ENCODE measurements at places on chromosomes 5 and 9.

DNA sequence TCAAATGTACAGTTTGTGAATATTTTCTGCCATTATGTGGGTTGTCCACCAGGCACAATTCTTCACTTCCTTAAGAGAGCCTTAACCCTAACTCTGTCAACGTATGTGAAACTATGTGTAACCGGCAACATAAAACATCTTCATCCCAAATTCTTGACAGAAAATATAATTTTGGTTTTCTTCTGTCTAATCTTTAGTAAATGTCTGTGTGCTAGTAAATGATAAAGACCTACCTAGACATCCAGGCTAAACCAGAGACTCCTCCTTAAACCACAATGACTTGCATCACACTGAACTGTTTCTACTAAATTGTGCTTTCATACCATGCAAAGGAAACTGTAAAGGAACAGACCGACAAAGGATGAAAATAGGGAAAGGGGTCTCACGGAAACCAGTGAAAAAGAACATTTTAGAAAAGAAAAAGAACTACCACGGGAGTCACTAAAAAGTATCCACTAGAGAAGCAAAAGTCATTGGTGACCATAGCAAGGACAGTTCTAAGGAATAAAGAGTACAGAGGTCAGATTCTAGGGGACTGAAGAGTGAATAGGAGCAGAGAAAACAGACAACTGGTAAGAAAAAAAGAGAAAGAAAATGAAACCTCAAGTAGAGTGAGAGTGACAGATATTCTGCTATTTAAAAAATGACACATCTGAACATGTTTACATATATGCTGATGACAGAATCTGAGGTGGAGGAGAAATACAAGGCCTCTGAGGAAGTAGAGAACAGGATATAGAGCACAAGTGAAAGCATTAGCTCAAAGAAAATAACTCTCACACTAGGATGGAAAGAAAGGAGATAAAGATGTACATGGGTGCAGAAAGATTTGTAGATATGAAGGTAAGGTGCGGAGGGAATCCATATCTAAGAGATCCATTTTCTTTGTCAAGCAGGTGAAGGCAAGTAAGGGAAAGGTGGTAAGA lies 49.4 kb downstream of the FNIP1 start:
- DNase-seq = no peak

DNA sequence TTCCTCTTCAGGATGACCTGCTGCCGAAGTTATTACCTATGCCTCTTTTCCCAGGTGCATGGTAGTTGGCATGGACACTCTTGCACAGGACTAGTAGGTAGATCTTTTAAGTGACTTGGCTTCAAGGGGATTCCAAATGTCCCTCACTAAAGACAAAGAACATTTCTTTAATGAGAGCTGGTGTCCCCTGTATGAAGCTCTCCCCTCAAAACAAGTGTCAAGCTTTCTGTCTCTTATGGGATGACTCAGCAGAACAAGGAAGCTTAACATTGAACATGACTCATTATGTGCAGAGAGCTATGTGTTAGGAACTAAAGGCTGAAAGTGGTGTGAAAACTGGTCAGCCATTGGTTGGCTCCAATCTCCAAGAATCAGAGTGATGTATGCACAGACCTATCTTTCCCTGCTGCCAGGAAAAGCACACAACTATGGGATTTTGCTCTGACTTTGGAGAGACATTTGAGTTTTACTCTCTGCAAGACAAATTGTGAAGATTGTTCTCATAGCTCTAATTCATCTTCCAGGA lies 120.5 kb downstream of the PRDM6 start:
- DNase-seq = no peak

GRCh38 chr5:138273834-138274188 lies 610 bp downstream of the GFRA3 start:
- no peak for DNase-seq

DNA sequence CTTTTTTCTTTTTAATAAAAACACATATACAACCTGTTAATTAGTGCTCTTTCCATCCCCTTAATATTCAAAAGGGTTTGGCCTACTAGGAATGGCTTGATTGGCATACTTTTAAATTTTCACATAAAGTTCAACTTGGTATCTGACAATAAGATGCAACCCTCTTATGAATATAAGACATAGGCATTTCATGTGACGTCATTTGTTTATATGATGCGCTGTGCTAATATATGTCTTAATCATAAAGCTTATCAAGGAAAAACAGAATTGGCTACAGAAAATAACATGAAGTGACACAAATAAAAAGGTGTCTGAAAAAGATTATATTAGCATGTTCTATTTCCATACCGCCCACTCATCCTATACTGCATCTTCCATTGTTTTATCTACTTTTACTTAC lies 1642.4 kb downstream of the EFNA5 start:
- DNase-seq = no peak

DNA sequence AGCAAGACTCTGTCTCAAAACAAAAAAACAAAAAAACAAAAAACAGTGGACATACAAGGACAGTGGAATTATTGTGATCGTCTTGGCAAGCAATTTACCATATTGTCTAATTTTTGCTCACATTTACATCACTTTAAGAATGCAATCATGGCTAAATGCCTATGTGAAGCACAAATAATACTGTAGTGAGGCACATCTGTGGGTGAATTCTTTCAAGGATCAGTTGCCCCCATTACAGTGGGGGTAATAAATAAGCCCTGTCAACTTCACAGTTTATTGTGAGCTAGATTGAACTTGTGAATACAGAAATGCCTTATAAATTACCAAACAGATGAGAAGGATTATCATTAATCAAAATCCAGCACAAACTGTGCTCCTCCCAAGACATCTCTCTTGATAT lies 150.2 kb upstream of the PAPPA start:
- DNase-seq = no peak

DNA sequence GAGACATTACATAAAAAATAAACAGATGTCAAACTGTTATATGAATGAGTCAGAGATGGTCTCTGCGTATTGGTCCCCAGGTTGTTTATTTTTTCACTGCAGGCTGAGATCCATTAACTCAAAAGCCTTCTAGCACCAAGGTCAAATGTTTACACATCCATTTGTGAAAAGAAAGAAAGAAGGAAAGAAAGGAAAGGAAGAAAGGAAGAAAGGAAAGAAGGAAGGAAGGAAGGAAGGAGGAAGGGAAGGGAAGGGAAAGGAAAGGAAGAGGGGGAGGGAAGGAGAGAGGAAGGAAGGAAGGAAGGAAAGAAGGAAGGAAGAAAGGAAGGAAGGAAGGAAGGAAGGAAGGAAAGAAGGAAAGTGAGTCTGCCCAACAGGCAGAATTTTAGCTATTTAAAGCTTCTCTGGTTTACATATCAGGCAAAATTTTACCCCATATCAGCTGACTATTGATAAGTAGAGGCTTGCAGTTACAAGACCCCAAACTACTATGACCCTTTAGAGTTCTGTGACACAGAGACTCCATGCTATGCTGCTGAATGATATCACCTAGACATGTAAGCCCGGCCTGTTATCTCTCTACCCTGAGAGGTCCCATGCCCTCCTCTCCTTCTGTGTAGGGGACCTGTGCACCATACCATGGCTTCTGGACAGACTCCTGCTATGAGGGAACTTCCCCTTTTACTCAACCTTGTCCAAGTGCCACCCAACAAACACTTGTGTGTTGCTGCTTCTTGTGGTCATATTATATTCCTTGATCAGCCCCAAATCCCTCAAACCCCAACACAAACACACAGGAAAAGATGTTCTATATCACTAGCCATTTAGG lies 59.0 kb downstream of the DRD1 start:
- no peak for DNase-seq

DNA sequence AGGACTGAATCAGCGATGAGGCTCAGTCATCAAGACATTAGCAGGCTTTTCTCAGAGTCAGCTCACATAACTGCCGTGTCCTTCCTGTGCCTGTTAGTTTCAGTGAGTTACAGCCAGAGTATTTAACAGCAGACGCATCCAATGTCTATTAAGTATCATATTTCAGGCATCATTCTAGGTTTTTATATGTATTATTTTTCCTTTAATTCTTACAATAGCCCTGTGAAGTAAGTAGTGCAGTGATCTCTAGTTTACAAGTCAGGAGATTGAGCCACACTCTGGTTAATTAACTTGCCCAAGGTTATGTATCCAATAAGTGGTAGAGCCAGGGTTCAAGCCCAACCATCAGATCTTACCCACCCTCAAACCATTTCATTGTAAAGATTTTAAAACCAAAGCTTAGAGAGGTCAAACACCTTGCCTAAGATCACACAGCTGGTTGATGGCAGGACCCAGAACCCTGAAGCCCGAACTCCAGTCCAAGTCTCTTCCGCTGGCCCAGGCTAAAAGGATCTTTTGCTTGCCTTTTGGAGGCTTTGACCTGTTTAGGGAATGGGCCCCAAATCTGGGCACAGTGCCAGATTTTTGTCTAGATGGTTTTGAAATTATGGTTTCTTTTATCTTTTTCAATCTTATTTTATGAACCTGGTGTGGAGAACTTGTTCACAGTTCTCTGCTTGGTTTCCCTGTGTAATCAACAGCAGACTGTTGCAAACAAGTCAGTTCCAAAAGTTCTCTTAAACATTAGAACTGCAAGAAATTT lies 261.2 kb upstream of the CLINT1 start:
- DNase-seq = no peak

GRCh38 chr9:86445671-86446070 lies 91.5 kb upstream of the TUT7 start:
- no peak for DNase-seq

DNA sequence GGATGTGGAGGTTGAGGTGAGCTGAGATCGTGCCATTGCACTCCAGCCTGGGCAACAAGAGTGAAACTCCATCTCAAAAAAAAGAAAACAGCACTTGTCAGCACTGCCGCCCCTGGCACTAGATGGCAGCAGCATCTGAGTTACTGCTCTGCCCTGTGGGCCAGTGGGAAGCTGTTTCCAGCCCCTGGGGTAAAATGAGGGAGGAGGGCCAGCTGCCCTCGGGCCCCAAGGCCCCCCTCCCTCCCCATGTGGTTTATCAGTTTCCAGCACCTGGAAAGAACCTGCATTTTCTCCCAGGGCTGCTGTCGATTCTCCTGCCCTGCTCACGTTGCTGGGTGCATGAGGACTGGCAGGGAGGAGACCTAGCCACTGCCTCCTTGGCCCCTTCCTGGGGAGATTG lies 13.2 kb upstream of the CEL start:
- no peak for DNase-seq

GRCh38 chr5:176856746-176857145 lies 42.4 kb downstream of the HK3 start:
- DNase-seq = no peak

GRCh38 chr9:136543280-136543679 lies 2.6 kb downstream of the NOTCH1 start:
- no peak for DNase-seq

DNA sequence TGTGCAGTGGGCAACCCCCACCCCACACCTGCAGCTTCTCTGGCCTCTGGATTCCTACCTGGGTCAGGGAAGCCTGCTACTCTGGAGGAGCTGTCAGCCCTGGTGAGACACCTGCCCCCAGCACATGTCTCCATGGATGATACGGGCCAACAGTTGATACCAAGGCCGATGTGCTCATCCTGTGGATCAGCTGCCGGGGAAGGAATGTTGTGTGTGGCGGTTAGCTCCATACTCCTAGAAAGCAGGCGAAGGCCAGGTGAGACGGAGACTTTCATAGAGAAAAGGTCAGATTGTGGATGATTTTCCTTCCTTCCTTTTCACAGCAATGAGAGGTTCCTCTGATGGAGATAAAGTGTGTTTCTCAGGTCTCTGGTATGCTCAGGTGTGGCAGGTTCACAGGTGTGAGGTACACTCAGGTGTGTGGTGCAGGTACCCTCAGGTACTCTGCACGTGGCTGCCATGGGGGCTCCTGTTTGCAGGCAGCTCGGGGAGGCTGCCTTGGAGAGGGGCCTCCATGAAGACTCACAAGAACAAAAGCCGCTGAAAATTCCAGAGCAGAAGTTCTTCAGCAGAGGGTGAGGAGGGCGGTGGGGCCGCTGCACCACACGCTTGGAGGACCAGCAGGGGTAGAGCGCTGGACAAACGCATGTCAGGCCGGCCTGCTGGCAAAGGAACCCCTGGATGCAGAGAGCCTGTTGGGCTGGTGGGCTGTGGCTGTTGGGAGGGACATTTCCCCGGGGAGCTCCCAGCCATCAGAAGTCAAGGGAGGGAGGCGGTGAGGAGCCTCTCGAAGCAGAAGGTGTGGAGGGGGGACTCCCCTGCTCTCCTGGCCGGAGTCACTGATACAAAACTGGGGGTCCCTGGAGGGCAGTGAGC lies 5.1 kb upstream of the AHRR start:
- no peak for DNase-seq

- DNase-seq = no peak
Observed at GRCh38 chr9:131298816-131299215, 9.3 kb downstream of the PLPP7 start.

GRCh38 chr9:114261026-114261425 lies 61.9 kb upstream of the ORM1 start:
- DNase-seq = no peak

- DNase-seq = no peak
Observed at GRCh38 chr5:43085453-43085852, 35.3 kb upstream of the ZNF131 start.

- DNase-seq = no peak
Observed at GRCh38 chr5:171629221-171629620, 156.4 kb upstream of the SMIM23 start.

DNA sequence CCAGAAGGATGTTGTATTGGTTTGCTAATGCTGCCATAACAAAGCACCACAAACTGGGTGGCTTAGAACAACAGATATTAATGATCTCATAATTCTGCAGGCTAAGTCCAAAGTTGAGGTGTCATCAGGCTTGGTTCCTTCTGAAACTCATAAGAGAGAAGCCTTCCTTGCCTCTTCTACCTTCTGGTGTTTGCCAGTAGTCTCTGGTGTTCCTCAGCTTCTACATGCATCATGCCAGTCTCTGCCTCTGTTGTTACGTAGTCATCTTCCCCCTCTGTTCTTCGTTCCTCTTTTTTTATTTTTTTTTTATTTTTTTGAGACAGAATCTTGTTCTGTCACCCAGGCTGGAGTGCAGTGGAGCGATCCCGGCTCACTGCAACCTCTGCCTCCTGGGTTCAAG lies 61.8 kb downstream of the LRRC70 start:
- DNase-seq = no peak

GRCh38 chr5:138275379-138275782 lies 960 bp upstream of the GFRA3 start:
- no peak for DNase-seq

- no peak for DNase-seq
Observed at GRCh38 chr5:56668996-56669395, 146.4 kb upstream of the MAP3K1 start.
